ENCODE measurements at places on chromosomes 6 and 20.

DNA sequence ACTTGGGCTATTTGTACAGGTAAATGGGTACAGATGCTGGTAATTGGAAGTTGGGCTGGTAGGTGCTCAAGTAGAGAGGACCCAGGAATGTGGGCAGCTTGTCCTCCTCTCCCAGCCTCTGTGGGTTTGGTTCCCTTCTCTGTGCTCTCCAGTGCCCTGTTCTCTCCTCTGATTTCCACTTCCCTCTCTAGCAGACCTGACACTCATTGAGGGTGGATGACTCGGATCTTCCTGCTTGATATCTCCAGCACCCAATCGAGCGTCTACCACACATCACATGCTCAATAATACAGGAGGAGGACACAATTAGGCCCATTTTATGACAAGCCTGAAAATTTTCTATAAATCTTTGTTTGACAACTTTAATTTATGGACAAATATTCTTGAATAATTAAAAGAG, 23.7 kb downstream of the CST1 start:
- no peak for DNase-seq

- DNase-seq: no peak
Measured at GRCh38 chr6:151402228-151402627, 10.9 kb upstream of the ZBTB2 start.

GRCh38 chr6:155040154-155040553, 45.0 kb downstream of the TIAM2 start:
- DNase-seq: no peak

DNA sequence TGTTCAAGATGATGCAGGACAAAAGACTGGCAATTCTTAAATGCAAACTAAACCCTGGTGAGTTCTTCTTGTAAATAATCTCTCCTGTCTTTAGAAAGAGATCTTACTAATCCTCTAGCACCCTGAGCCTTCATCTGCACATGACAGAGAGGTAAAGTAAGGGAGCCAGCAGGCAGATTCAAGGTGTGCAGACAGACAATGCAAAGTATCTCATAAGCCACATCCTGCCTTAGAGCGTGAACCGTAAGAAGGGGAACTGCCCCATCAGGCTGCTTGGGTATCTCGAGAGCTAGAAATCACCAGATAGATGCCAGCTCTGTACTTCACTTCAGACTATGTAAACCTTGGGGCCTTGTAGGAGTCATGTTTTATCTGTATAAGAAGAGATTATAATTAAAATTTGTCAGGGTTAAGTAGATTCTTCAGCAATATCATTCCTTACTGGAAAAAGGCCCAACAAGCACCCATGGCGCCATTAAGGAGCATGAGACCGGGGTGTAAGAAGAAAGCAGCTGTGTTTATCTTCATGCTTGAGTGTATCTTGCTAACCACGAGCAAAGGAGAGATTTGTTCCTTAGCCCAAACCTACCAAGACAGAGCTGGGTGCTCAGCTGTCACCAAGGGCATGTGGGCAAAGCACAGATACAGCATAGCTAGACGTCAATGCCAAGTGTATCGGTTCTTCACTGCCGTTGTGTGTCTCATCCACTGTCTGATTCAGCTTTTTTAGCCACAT, 24.4 kb downstream of the CNR1 start:
- no peak for DNase-seq

- no peak for DNase-seq
Measured at GRCh38 chr6:90468080-90468479, 118.8 kb downstream of the MAP3K7 start.

- DNase-seq: no peak
Measured at GRCh38 chr6:136014454-136015437, 163.2 kb downstream of the PDE7B start.

DNA sequence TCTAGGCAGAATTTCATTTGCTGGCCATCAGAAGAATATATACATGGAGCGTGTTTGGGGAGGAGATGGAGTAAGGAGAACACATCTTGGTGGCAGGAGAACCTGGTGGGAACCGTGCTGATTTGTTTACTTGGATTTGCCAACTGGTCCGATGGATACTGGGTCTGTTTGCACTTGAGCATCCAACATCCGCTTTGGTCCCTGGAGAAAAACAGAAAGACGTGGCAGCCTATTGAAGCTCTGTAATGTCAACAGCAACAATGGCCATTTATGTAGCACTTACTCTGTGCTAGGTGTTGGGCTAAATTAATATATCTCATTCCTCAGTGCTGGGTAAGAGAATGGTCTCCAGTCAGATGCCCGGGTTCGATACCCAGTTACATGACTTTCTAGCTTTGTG, 125.6 kb downstream of the BCAS1 start:
- DNase-seq: no peak

- DNase-seq: peak; percentile 28
Measured at GRCh38 chr20:31572042-31572700, 32.9 kb upstream of the ID1 start.

GRCh38 chr6:139296927-139297326, 5.1 kb upstream of the TXLNB start:
- DNase-seq: no peak

DNA sequence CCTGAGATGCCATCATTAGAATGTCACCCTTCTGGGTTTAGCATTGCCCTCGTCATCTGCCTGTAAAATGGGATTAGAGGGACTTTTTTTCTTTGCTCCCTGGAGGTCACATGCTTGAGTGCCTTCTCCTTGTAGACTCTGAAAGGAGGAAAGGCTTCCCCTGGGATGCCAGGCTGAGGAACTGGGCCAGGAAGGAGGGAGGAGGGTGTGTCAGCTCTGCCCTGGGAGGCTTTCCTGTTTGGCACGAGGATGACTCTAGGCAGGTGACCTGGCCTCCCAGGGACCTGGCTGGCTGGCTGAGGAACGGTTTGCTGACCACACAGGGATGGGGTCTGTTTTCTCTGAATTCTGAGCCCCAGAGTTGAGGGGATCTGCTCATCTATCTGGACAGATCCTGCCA, 137.9 kb upstream of the RNF24 start:
- DNase-seq: no peak

DNA sequence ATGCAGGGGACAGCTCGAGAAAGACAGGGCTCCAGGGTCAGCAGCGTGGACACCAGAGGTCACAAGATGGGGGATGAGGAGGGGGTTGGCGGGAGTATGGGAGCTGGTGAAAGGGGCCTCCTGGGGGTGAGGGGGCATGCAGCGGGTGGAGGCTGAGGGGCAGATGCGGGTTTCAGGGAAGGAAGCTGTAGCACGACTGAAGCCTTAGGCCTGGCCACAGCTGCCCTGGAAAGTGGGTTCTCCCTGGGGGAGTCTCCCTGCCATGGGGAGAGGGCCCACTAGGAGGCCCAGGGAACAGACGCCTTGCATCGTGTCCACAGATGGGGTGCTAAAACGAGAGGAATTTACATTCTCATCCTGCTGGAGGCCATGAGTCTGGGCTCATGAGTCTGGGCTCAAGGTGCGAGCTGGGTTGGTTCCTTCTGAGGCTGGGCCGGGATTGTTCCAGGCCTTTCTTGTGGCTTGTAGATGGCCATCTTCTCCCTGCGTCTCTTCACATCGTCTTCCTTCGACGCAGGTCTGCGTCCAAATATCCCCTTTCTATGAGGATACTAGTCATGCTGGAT, 18.0 kb downstream of the APCDD1L start:
- no peak for DNase-seq

DNA sequence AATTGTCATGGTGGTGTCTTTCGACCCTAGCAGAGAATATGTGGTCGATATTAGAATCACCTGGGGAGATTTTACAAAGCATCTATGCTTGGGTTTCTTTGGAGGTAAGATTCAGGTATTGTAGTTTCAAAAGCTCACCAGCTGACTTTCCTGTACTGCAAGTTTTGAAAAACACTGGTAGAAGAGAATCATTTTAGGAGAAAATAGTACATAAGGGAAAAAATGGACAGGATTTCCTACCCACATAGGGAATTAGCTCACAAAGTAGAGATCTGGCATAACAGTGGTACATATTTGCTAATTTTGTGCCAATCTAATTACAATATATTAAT, 27.4 kb upstream of the ABT1 start:
- no peak for DNase-seq

DNA sequence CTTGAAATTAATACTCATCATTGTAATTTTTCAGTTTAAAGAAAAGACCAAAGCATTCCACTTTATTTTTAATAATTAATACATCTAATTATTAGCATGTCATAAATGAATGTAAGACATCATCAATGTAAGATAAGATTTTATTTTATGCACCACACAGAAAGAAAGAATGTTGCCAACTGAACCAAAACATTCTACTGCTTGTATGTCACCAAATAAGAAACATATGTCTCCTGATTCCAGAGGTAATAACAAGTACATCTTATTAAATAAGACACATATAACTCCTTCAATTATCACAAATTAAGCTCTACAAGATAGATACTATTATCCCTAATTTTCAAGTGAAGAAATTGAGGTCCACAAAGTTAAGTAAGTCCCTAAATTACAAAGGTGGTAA, 189.5 kb downstream of the GMDS start:
- no peak for DNase-seq

DNA sequence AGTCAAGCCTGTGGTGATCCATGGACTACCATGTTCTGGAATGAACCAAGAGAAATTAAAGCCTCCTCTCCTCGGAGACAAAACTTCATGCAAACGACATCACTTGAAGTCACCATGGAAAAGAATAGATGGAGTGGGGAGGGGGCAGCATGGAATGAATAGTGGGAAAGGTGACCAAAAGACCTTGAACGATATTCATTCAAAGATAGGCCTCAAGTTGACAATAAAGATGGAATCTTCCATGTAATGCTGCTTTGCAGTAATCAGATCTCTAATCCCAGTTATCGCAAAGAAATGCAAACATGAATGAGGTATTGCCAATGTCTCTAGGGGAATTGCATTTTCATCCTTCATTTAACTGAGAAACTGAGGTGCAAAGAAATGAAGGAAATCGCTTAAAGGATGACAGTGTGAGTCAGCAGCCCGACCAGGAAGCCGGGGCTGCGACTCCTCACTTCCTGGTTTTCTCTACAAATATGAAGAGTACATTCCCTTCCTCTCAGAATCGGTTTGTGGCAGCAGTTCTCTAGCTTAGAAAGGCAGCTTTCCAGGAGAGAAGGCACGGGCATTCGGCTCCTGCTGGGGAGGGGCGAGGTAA, 65.6 kb upstream of the RREB1 start:
- no peak for DNase-seq

GRCh38 chr6:166194914-166195859, 27.5 kb upstream of the TBXT start:
- DNase-seq: no peak

DNA sequence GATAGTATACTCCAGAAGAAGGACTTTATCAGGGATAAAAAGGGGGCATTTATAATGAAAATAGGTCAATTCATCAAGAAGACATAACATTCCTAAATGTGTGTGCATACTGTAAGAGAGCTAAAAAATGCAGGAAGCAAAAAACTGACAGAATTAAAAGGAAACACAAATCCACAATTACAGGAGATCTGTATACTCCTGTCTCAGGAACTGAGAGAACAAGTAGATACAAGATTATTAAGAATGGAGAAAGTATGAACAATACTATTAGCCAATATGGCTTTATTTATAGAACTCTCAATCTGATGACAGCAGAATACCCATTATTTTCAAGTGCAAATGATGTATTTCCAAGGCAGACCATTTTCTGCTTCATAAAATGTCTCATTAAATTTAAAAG, 167.7 kb upstream of the BMP5 start:
- no peak for DNase-seq

DNA sequence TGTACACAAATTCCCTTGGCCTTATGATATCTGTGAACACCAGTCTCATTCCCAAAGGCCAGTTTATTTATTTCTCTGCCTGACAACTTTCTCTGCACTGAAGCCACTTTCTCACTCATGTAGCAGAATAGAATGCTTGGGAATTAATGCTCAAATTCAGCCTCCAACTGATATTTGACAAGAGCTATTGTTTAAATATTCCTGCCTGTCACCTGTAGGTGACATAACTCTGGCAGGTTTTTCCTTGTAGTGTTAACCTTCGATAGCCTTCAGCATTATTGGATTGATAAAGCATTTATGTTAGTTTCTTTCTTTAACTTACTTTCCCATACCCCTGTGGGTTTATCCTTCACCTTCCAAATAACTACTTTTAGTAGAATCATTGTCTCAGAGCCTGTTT, 1183.2 kb upstream of the ADGRB3 start:
- no peak for DNase-seq

DNA sequence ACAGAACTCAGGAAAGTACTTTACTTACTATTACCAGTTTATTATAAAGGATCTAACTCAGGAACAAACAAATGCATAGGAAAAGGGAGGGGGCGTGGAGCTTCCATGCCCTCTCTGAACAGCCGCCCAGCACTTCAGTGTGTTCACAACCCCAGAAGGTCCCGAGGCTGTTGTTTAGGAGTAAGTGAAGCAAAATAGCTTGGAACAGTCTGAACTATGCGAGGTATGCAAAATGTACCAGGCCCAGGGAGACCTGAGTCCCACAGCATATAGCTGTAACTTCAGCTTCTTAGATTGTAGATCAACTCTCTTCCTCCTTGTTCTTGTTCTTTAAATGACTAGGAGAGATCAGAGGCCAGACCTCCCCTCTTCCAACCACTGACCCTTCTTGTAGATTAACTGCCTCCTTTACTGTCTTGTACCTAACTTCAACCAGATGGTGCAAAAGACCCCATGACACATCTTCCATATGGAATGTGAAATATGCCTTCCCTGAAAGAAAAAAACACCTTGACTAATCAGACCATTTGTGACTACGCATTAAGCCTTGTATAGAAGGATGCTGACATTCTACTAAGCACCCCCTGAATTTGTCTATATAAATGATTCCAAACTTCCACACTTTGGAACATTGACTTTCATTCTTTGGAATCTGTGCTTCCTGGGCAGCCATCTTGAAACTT, 98.8 kb upstream of the SNX9 start:
- DNase-seq: no peak

GRCh38 chr20:5511930-5512329, 195.2 kb upstream of the PROKR2 start:
- DNase-seq: no peak

DNA sequence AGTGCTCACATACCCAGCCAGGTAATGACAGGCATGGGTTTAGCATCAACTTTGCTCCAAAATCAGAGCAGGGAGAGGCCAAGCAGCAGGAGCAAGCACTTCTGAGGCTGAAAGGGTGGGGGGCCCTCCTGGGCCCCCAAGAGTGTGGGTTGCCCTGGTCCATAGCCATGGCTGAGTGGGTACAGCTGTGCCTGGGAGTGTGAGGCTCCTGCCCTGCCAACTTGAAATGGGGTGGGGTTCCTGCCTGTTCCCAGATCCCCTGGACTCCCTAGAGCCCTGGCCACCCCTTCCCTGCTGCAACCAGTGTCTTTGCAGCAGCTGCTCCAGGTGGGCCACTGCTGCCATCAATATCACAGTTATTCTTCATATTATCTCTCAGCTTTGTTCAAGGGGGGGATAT, 1224.2 kb upstream of the GJE1 start:
- no peak for DNase-seq

GRCh38 chr6:110520209-110520965, 44.0 kb upstream of the SLC22A16 start:
- DNase-seq: no peak
